Colonic mucosa (tissue), 4 donors: ENCODE measurements at places on chromosomes 2 and 18.

DNA sequence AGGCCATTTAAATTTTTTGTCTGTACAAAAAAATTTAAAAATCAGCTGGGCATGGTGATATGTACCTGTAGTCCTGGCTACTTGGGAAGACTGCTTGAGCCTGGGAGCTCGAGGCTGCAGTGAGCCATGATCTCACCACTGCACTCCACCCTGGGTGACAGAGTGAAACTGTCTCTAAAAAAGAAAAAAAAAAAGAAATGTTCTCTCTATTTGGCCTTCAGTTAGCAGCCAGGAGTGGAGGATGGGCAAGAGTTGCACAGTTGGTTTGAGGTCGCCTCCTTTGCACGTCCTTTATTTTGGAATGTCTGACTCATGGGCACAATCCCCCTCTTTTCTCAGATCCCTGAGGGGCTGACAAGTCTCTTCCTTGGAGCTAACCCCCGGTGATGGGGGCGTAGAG, 26.3 kb downstream of the ITM2C start:
- DNase-seq = no peak

GRCh38 chr2:20115902-20116301, 64.5 kb upstream of the LAPTM4A start:
- peak; percentile 65 for DNase-seq

DNA sequence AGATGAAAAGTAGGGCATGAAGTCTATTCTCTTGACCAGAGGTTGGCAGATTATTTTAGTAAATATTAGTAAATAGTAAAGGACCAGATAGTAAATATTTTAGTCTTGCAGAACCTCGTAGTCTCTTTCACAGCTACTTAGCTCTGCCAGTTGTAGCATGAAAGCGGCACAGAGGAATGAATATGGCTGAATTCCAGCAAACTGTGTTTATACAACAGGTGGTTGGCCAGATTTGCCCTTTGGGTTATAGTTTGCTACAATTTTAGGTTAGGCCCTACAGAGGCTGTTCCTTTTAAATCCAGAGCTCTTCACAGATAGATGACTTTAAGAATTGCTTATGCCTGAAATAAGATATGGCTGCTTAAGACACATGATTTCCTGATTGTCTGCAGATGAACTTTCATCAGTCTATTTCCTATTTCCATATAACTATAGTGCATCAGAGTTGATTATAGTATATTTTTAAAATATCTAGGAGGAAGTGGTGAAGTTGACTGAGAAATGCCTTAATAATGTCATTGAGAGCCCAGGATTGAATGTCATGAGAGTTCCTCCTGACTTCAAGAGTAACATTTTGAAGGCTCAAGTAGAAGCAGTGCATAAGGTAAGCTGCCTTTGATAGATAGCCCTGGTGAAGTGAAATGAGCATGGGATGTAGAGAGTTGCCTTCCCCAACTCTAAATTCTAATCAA, 80.5 kb downstream of the TMEM185B start:
- no peak for DNase-seq

- no peak for DNase-seq
These were observed 8.1 kb downstream of the SMAD7 start for GRCh38 chr18:48942554-48943261.

DNA sequence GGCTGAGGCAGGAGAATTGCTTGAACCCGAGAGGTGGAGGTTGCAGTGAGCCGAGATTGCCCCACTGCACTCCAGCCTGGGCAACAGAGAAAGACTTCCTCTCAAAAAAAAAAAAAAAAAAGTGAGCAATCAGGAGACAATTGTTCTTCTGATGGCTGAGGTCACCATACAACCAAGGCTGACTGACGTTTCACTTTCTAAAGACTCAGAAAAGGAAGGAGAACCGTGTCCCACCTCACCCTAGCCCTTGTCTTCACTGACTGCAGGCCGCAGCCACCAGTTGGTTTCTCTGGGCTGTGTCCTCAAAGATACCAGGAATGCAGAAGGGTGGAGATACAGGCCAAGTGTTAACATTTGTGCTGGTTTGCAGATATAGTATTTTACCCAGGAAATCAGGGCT, 7.7 kb upstream of the SLC35F6 start:
- no peak for DNase-seq

DNA sequence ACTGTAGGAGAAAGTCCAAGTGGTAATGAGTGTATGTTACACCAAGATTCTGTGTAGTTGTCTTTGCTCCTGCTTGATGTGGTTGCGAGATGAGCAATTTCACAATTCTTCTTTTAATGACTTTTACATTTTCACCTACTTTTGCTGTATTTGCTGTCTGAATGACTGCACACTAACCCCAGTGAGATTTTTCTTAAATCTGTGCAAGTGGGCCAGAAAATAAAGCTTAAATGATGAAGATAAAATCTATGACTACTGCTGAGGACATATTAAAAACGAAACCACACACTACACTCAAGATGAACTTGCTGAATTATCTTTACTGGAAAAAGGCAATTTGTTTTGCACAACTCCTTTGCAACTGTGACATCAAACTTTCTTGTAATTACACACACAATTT, 4.1 kb downstream of the LDAH start:
- DNase-seq = no peak

GRCh38 chr2:106534471-106534870, 47.3 kb downstream of the CD8B2 start:
- no peak for DNase-seq

DNA sequence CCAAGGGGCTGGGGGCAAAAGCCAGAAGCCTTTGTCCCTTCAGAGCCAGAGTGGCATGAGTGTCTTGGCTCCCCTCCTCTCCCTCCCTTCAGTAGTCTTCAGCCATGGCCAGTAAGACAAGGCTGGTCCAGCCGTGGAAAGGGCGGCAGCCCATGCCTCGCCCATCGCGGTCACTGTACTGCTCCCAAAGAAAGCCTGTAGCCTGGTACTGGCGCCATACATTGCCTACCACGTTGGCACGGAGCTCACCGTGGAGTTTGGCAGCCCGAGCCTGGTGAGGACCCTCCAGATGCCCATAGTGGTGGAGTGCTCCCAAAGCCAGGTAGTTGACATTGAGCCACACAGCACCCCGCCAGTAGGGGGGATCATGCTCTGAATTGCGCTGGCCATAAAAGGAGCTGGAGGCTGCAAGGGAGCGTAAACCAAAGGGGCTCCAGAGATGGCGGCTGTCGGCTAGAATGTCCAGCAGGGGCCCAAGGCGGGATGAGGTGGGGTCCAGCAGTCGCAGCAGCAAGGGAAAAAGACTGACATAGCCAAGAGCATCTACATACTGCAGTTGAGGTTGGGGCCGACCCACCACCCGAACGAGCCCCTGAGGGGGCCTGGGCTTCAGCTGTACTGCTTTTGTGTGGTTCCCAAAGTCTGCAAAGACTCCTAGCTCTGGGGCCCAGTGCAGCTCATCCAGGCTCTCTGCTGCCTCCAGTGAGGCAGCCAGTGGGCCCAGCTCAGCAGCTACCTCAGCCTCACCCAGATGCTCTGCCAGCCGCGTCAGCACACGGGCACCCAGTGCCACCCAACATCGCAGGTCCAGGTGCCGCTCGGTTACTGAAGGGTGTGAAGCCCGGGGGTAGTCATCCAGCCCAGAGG, 3.2 kb downstream of the WBP1 start:
- DNase-seq = no peak

DNA sequence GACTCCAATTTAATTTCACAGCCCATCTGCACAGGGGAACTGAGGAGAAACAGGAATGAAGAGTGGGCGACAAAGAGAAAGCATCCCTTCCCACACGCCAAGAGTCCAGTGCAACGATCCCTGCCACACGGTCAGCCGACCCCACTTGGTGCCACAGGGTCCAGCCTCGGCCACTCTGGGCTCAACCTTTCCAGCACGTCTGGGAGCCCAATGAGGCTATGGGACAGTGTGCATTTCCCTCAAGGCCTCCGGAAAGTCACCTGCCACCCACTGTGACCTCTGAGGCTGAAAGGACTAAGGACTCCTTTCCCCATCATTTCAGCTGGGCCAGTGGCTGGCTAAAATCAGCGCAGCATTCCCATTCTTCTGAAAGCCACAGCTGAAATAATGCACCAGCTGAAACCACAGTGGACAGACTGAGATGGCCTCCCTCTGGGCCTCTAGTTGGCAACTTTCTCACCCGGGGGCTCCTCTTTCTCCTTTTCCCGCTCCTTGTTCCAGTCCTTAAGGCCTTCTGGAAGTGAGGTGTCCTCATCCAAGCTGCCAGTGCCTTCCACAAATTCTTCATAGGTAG, 21.2 kb downstream of the TUBB6 start:
- no peak for DNase-seq

DNA sequence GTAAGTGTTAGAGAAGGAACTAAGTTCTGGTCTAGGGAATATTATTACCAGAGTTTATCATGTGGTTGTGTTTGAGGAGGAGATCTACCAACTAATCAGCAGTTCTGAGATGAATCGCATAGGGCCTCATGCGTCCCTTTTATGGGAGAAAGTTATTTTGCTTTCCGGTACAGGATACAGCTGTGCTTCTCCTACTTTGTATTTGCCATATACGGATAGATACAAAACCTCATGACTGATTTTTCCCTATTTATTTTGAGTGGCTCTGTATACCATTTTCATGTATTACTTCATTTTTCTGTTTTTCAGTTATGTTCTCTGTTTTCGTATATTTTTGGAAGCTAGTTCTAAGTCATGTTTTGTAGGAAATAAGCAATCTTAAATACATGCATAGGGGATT, 66.8 kb downstream of the ACSL3 start:
- no peak for DNase-seq

DNA sequence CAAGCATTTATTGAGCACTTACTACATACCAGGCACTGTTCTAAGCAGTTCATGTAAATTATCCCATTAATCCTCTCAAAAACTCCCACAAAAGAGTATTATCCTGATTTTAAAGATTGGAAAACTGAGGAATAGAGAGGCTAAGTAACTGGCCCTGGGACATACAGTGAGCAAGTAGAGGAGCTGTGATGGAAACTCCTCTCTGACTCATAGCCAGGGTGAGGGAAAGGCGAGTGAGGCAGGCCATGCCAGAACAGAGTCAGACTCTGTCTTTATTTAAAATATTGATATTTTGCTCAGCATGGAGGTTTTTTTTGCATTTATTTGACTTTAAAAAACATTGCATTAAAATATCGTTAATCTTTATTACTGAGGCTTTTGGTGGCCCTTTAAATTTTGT, 208.0 kb downstream of the LOXHD1 start:
- no peak for DNase-seq

GRCh38 chr2:99169534-99169933, 11.3 kb downstream of the MITD1 start:
- DNase-seq = no peak

GRCh38 chr18:58247363-58247834, 203.4 kb downstream of the NEDD4L start:
- DNase-seq = no peak

DNA sequence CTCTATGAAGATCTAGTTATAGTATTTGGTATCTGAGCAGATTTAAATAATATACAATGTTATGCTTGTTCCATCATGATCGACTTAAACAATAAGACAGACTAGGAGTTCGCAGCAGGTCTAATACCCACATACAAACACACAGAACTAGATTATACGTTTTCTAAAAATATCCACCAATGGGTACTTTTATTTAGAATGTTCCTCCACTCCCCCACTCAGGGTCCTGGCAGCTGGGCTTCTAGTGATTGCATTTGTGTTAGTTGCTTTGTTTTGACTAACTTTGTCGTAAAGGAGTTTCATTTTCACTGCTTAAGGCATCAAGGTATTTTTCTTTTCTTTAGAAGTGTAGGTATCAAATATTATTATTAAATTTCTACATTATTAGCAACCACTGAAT, 91.4 kb downstream of the RPRM start:
- DNase-seq = no peak

GRCh38 chr2:110712737-110713136, 19.6 kb upstream of the ACOXL start:
- no peak for DNase-seq

DNA sequence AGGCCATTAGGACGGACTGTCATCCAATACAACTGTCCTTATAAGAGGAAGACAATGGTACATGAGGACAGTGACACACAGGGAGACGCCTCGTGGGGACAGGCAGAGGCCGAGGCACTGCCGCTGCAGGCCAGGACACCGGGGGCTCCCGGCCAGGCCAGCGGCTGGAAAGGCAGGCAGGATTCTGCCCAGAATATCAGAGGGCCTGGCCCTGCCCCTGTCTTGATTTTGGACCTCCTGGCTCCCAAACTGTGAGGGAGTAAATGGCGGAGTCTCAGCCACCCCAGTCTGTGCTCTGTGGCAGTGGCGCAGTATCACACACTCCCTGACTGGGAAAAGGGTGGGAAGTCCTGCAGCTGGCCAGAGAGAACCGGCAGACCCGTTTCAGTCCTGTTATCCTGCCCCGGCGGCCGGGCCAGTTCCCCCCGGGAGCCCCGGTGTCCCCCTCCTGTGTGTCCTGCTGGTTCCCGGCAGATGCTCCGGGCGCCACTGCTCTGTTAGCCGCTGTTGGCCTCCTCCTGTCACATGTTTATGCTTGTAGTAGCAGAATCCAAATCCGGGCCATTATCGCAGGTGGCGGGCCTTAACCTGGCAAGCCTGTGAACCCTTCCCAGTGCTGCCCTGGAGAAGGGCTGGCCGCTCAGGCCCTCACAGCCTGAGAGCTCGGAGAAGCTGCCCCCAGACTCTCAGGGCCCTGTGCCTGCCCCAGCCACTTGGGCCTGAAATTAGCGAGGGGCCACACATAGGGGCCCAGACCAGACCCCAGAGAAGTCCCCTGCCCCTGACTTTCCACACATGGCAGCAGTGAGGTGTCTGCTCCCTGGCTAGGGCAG, 31.4 kb upstream of the TAF1B start:
- no peak for DNase-seq

DNA sequence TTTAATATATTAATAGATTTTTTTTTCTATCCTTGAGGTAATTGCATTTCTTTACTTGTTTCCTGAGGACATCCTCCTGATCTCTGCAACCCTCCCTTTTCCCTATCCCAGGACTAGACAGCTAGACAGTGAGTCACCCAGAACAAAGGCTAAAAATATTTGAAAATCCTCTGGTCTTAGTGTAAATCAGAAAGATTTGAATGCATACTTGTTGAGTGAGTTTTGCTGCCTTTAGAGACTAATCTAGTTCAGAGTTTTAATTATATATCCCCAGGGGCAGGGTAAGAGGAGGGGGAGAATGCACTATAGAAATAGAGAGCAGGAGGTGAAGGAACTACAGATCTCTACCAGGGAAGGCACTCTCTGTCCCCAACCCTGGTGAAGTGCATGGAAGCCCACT, 202.3 kb upstream of the TCF4 start:
- DNase-seq = no peak

- DNase-seq = no peak
These were observed 33.3 kb upstream of the TRAPPC8 start for GRCh38 chr18:31976242-31976641.

- DNase-seq = no peak
These were observed 15.6 kb downstream of the COLEC12 start for GRCh38 chr18:484749-485464.
